ENCODE measurements at places on chromosomes 12 and 14. TPM values are rescaled to one million over a fixed set of nuclear protein-coding genes. Genes with fewer than 3 reads are reported as not detected.

Gene DNAI7
- total RNA-seq = not detected

- DNase-seq = no peak
These were observed 542.8 kb downstream of the GALC start for GRCh38 chr14:87450193-87450592.

Gene PROX2
- not detected for total RNA-seq

DNA sequence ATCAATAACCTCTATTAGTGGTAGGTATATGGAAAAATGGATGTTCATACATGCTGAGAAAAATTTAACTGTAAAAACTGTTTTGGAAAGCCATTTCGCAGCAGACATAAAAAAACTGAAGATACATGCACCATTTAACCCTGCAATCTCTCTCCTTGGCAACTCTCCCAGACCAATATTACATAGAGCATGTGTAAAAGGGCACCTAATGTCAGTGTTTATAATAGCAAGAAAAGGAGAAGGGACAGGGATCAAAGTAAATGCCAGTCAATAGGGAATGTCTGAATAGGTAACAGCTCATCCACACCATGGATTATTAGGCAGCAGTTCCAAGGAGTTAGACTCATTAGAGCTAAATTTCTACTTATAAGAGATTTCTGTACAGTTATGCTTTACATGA lies 77.2 kb downstream of the BTG1 start:
- DNase-seq = no peak

DNA sequence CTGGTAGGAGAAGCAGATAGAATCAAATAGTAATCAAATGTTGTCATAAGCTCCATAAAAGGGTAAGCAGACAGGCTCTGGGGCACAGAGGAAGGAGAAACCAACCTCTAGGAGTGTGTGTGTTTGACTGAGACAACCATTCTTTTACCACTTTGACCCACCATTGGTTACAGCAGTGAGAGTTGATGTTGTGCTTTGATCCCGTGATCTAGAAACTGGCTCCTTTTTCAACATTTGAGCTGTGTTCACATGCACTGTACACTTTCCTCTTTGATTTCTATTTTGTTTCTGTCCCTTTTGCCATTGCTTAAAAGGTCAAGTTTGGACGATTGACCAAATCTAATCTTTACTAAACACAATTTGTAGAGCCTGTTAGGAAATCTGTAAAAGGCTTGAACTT lies 108.0 kb downstream of the DAAM1 start:
- no peak for DNase-seq

Gene NAV3
- total RNA-seq = 0.14 TPM

DNA sequence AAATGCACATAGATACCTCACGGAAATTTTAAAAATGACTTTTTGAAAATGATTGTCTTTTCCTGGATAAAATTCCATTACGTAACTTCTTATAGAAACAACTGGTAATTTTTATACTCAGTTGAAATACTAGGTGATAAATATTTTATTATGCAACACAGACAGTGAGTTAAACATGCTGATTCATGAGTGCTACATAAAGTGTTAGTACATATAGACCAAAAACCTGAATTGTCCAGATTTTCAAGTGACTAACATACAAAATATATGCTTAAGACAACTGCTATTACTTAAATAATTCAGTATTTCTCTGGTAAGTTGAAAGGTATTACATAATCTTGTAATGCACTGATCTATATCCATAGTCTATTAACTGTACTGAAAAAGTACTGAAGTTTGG lies 11.9 kb downstream of the PTPRO start:
- DNase-seq = no peak

DNA sequence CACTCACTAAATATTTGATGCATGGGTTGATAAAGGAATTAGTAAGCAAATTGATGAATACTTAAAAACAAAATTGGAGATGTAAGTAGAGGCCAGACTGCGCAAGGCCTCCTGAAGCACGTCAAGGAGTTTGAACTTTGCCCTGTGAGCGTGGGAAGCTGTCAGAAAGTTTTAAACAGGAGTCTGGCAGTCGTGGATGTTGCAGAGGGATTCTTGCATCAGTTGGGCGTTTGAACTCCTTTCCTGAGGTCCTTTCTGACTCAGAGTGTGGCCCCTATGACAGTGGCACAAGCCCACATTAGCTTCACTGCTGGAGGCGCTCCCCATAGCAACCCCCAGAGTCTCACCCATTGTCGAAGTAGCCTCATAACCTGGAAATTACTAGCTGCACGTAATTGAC lies 17.9 kb upstream of the IL22 start:
- DNase-seq = no peak

Gene ST8SIA1
- 1.7 TPM for total RNA-seq

GRCh38 chr12:90322006-90322405 lies 613.4 kb upstream of the ATP2B1 start:
- no peak for DNase-seq

DNA sequence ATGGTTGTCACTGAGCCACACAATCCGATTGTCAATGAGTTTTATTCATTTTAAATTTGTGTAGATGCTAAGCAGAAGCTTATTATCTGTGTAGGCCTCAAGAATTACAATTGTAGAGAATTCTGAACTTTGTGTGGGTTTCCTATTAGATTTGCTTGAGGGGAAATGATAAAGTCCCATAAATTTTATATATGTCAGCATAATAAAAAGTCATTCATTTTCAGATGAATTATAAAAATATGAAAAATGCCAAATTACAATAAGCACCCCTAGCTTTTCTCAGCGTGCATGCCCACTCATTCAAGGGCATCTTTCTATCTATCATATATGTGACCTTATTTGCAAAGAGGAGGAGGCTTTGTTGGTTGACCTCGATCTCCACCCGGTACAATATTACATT lies 1041.1 kb upstream of the FOXG1 start:
- DNase-seq = no peak

- DNase-seq = no peak
These were observed 712.6 kb downstream of the SLC16A7 start for GRCh38 chr12:60308366-60308991.

- no peak for DNase-seq
These were observed 57.2 kb downstream of the STXBP6 start for GRCh38 chr14:24992624-24993360.

DNA sequence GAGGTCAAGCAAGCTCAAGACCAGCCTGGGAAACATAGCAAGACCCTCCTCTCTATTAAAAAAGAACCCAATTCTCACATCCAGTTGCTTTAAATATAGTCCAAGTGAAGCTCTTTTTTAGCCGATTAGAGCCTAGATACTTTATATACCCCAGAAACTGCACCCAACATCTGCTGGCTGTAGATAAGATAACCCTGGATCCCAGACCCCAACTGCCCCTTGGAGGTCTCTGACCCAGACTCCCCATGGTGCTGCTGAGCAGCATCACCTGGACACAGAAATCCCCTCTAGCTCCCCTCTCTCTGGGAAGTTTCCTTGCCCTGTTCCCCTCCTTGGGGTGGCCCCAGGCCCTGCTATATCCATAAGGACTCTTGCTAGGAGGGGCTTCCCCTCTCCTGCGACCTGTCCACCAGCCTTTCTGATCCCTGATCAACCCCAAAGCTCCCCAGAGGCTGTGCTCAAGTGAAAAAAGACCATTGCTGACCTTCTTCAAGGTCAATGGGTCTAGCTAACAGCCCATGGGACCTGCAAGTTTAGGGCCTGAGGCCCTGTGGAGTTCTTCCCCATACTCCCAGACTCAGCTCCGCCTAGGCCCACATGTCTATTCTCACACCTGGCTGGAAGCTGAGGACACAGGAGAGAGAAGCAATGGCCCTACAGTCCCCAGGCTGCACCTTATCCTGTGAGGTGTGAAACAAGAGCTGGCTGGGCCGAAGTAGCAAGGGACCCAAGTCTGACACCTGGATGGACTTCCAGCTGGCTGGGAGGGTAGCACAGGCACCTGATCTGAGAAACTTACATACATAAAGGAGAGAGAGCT lies 56.2 kb downstream of the ARL6IP4 start:
- DNase-seq = no peak

Gene ERP27
- not detected for total RNA-seq

Gene PRH2
- not detected for total RNA-seq

- DNase-seq = no peak
These were observed 28.4 kb downstream of the PTPN11 start for GRCh38 chr12:112447106-112447505.

DNA sequence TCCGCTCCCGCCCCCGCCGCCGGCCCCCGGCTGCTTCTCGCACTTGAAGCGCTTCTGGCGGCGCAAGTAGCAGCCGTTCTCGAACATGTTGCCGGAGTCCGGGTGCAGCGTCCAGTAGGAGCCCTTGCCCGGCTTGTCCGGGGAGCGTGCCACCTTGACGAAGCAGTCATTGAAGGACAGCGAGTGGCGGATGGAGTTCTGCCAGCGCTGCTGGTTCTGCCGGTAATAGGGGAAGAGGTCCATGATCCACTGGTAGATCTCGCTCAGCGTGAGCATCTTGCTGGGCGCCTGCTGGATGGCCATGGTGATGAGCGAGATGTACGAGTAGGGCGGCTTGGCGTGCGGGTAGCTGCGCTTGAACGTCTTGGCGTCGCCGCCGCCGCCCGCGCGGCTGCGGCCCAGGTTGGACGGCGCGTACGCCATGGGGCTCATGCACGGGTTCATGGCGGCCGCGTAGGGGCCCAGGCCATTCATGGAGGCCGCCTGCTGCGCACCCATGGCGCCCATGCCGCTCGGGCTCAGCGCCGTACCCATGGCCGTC lies 3.0 kb downstream of the FOXA1 start:
- peak; percentile 64 for DNase-seq

GRCh38 chr12:43362910-43363694 lies 188.9 kb downstream of the ADAMTS20 start:
- DNase-seq = no peak

Gene FOXN4
- total RNA-seq = 0.33 TPM

GRCh38 chr12:91994208-91994797 lies 151.3 kb downstream of the BTG1 start:
- no peak for DNase-seq

DNA sequence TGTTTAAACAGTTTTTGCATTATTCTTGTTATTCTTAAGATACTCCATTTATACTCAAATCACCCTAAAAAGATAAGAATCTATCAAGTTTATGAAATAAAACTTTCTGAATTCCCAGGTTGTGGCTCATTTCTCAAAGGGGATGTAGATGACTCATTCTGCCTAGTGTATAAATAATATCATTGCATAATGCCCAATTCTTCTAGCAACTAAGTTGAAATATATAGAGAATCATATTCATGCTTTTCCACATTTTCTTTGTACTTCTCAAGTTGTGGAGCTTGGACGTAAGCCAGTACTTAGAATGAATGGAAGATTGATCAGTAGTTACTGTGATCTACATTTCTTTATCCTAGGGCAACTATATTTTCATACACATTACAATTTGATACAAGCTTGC lies 201.1 kb downstream of the PPFIA2 start:
- DNase-seq = no peak

Gene FAIM2
- total RNA-seq = not detected

Gene FBXL14
- 21.4 TPM for total RNA-seq

Gene CLEC14A
- total RNA-seq = 0.21 TPM

- peak; percentile 46 for DNase-seq
These were observed 37.2 kb upstream of the TDRD9 start for GRCh38 chr14:103890821-103891666.

Gene PIANP
- 0.42 TPM for total RNA-seq

DNA sequence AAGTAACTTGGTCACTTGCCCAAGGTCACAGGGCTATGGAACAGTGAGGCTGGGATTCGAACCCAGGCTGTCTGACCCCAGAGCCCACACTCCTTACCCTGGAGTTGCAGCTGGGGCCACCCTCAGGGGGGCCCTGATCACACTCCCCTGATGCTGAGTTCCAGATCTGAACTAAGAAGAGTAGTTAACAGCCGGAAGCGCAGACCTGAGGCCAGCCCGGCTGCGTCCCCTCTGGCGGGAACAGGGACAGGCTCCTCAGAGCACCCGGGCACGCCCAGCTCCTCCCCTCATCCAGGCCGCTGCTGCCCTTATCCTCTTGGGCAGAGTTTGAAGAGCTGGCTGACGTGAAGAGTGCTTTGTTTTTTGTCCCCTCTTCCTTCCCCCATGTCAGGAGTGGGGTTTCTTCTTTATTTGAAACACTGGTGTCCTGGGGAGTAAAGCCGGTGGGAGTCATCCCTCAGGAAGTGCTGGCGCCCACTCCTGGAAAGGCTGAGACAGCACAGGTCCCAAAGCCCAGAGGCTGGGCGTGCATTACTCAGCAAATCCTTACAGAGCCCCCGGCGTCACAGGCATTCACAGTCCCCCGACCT lies 8.7 kb downstream of the PHB2 start:
- peak; percentile 92 for DNase-seq

Measured in H7 (cell line).